AG04450 (cell line): ENCODE measurements at places on chromosomes 1 and 21.

DNA sequence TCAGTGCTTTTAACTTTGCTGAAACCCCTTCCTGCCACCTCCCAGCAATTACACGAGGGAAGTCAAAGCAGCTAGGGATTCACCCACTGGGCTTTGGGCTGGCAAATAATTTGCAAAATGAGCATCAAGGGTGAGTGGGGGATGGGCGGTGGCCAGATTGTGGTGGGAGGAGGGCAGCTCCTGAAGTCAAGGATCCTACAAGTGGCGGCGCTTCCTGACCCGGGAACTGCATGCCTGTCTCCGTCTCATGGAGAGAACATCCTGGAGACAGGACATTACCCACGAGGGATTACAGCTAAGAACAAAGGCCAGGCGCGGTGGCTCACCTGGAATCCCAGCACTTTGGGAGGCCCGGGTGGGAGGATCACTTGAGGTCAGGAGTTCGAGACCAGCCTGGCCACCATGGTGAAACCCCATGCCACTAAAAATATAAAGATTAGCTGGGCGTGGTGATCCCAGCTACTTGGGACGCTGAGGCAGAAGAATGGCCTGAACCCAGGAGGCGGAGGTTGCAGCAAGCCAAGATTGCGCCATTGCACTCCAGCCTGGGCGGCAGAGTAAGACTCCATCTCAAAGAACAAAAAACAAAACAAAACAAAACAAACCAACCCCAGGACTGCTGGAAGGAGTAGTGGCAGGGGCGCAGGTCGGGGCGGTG, 12.9 kb downstream of the TTC34 start:
- DNase-seq, result no peak

DNA sequence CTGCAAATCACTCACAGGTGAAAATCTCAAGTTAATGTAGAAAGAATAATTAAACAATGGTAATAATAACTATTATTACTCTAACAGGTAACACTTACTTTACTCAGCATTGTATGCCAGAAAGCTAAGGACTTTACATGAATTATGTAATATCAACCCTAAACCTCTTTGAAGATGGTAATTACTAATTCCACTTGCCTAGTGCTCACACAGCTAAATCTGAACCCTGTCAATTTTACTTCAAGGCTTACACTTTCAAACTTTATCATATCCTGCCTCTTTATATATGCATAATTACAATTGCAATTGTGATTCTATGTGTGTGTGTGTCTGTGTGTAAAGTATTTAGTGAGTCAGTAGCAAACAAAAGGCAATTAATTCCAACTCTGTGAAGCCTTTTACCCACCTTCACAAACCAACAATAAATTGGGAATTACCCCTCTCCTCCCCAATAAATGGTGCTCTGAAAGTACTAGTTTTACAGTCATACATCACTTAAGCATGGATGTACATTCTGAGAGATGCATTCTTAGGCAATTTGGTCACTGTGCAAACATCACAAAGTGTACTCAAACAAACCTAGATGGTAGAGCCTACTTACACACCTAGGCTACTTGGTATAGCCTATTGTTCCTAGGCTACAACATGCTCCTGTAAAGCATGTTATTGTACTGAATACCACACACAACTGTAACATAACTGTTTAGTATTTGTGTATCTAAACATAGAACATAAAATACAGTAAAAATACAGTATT, 5.9 kb downstream of the ZNF644 start:
- no peak for DNase-seq

DNA sequence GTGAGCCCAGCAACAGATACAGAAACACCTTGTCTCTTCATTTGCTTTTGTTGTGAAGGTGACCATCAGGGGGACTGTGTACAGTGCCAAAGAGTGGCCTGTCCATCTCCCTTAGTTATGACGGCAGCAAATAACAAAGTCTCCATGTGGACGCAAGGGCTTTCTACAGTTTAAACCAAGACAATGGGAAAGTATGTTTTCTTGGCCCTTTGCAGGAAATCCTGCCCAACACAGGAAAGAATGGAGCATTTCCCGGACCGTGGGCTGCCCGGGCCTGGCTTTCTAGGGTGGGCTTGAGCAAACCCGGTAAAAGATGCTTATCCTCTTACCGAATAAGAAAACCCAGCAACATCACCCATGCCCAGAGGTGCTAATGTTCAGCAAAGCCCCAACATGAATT, 87.3 kb downstream of the ZBTB18 start:
- no peak for DNase-seq

DNA sequence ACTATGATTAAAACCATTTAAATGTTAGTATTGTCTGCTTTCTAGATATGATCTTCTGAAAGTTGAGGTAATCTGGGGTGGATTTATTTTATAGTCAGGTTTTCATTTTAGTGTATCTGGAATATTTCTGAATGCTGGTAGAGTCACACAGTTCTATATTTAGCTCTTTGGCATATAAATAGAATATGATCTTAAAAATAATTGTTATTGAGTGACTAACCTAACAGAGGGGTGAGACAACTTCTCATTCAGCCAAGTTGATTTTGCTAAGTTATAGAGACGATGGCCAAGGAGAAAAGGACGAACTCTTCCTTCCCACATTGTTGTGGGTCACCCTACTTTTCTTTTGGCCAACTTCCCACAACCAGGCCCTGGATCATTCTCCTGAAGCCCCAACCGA, 7.2 kb upstream of the MT1HL1 start:
- no peak for DNase-seq

- DNase-seq, result no peak
These were observed 51.4 kb downstream of the SLC9A1 start for GRCh38 chr1:27103498-27103897.

- DNase-seq, result no peak
These were observed 413.8 kb upstream of the NFIA start for GRCh38 chr1:60668585-60668984.

DNA sequence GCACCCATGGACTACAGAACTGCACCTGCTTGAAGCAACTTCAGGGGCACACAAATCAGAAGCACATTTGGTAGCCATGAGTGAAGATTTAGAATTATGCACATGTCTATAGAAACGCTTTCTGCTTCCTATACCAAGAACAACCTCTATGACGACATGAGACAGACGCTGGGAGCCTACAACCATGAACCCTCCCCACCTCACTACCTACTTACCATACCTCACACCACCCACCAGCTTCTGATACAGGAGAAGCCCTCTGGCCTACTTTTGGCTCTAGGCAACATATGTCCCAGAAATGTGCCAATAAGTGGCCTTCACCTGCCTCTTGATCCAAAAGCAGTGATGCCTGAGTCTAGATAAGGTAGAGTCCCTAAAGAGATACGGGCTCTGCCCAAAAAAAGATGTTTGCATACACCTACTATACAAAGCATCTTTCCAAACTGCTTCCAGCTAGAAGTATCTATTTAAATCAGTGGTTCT, 58.5 kb downstream of the SLC45A1 start:
- DNase-seq, result no peak

GRCh38 chr1:1406821-1407635, at the start of gene MRPL20:
Gene MRPL20 (minus strand): TSS chr1:1407293. CDS start chr1:1407217, 76 bp downstream.
- DNase-seq, result peak; percentile 63

DNA sequence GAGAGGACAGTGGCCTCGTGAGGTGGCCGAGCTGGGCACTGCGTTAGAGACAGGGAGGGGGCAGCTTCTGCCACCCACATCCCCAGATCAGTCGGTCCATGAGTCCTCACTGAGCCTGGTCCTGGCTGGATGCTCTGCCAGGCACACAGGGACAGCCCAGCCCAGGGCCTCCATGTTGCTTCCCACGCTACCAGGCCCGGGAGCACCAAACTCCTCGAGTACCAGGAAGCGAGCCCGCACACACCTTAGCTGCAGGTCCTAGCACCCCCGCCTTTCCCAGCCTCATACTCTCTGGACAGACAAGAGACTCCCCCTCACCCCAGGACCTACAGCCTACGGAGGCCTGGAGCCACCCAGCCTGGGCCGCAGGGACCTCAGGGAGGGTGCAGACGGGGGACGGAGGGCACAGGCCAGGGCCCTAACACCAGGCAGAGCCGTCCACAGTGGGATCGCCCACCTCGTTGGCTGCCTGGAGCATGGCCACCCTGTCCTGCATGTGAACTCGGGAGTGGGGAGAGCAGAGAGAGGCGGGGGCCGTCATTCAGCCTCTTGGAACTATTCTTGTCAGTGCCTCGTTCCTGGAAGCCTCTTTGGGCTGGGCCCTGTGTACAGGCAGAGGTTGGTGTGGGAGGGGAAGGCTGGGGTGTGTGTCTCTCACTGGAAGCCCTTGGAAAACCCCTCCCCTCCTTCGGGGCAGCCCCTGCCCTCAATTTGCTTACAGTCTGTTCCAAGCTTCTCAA, 90.9 kb upstream of the RUNX3 start:
- no peak for DNase-seq

DNA sequence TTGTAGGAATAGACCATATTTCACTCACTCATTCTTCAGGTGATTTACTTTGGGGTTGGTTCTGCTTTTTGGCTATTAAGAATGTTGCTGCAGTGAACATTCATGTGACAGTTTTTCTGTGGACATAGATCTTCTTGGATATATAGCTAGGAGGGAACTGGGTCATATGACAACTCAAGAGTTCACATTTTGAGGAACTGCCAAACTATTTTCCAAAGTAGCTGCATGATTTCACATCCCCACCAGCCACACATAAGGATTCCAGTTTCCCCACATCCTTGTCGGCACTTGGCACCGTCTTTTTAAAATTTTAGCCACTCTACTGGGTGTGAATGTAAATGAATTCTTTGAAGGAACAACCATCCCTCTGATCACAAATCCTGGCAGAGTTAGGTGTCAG, 126.0 kb downstream of the PRDM2 start:
- DNase-seq, result no peak

DNA sequence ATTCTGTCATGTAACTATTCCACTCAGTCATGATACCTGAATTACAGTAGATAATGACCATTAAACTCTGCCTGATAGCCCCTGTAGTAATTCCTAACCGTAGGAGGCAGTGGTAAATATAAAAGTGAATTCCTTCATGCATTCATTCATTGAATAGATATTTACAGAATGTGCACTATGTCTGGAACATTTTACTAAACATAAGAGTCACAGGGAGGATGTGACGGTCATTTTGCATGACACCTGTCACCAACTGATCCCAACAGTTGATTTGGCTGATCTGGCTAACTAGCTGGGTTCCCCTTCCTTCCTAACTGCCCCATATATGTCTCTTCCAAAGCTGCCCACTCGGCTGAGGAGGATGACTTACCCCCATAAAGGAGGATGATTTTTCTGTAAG, 2.2 kb upstream of the RNPC3 start:
- no peak for DNase-seq

DNA sequence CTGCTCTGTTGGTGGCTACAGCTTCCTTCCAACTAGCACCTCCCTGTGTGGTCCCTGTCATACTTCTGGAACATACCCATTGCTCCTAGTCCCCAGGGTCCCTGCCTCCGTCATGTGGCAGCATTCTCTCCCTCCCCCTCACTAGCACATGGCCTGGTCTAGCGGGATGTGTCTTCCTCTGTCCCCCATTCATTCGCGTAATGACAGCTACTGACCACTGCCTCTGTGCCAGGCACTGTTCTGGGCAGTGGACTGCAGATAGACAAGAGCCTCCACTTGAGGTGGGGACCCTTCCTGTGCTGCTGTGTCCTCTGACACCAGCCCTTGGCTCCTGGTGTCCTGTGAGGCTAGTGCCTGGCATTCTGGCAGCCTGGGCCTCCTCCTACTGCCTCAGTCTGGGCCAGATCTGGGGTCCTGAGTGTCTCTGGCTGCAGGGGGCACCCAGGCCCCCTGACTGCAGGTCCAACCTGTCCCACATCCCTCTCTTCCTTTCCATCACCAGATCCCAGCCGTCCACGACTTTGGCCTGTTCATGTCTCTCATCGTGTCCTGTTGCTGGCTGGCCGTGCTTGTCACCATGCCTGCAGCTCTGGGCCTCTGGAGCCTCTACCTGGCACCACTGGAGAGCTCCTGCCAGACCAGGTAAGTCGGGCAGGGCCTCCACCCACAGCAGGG, 38.1 kb downstream of the DISP3 start:
- DNase-seq, result no peak

DNA sequence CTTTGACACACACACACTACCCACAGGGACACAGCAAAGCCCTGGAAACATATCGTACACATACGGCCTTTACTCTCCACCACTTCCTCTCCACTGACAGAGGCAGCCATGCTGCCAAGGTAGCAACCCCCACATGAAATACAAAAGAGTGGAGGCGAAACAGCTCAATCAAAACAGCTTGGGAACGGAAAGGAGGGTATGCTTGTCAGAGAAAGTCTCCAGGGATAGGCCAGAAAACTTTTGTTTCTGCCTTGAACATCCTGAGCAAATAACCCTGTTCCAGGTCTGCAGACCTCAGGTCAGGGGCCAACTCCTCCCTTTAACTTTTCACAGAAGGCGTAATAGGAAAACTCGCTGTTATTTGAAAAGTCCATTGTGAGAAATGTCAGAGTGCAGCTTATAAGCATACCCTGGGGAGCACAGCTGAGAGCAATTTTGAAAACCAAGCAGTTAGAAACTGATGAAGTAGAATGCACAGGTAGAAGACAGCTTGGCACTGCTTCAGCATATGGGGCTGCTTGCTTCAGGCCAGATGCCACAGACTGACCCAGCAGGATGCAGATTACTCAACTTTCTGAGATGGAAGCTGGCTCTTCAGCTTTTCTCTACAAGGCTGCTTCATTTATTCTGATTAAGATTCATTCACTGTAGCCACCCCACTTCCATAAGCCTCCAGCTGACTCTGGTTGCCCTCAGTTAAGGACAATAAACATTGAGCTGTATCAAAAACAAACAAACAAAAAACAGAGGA, 18.0 kb downstream of the KIAA0319L start:
- no peak for DNase-seq

DNA sequence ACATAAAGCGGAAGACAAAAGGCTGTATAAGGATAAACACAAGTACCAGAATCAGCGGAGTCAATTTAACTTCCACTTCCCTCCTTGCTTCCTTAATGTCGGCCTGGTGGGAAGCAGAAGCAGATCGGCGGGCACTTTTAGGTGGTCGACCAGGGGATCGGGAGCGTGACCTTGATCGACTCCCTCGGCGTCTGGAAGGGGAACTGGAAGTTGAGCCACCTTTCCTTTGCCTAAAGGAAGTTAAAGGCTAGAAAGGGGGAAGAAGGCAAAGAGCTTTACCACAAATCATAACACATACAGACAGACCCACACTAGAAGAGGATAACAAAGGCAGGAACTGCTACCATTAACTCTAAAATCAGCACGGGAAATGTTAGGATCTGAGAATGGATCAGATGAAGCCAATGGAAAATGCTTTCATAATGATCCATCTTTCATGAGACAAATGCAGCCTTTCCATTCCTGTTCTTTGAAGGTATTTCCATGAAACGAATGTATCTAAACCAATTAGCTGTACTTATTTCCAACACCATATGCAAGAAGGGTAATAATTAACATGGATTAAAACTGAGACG, 5.7 kb downstream of the LBR start:
- DNase-seq, result no peak
